ENCODE measurements at places on chromosomes 16 and 17.

GRCh38 chr17:78966123-78966813, 13.5 kb downstream of the LGALS3BP start:
- DNase-seq = no peak

- no peak for DNase-seq
Measured at GRCh38 chr16:50555952-50556673, 7.9 kb downstream of the NKD1 start.

GRCh38 chr16:49021136-49021535, 260.5 kb downstream of the CBLN1 start:
- peak; percentile 48 for DNase-seq

GRCh38 chr16:57422026-57422944, 17.7 kb downstream of the CCL17 start:
- DNase-seq = peak; percentile 51

GRCh38 chr17:28328325-28328724, 6.9 kb downstream of the IFT20 start:
- no peak for DNase-seq

GRCh38 chr16:77308163-77308561, 109.0 kb downstream of the SYCE1L start:
- DNase-seq = no peak

GRCh38 chr17:58279736-58280479, 827 bp downstream of the MPO start:
- peak; percentile 1 for DNase-seq

DNA sequence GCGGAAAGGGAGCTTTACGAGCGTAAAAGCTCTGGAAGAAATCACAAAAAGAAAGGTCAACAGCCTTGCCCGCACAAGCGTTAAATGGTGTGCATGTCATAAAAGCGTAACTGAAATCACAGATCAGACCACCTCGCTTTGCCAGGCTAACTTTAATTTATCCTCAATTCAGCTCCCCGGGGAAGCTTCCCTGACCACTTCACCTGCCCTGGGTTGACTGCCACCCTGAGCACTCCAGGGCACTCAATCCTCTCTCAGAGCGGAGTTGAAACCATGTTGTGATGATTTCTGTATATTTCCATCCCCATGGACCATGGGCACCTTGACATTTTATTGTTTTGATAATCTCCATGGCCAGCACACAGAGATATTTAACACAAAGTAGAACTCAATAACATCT, 16.1 kb upstream of the NAGS start:
- DNase-seq = no peak

DNA sequence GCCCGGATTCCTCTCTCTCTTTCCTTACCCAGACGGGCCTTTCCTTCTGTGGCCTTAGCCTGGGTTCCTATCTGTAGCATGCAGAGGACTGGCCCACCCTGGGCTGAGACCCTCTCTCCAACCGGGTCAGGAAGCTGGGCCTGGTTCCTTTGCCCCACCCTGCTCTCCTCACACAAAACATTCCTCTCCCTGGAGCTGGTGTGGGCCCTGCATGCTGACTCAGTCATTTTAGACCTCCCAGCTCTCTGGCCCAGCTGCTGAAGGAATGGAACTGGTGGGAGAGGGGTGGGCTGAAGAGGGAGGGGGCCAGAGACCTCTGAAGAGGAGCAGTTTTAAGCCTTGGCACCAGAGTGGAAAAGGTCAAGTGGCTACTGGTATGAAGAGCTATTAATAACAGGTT, 957 bp downstream of the MYL4 start:
- DNase-seq = no peak

DNA sequence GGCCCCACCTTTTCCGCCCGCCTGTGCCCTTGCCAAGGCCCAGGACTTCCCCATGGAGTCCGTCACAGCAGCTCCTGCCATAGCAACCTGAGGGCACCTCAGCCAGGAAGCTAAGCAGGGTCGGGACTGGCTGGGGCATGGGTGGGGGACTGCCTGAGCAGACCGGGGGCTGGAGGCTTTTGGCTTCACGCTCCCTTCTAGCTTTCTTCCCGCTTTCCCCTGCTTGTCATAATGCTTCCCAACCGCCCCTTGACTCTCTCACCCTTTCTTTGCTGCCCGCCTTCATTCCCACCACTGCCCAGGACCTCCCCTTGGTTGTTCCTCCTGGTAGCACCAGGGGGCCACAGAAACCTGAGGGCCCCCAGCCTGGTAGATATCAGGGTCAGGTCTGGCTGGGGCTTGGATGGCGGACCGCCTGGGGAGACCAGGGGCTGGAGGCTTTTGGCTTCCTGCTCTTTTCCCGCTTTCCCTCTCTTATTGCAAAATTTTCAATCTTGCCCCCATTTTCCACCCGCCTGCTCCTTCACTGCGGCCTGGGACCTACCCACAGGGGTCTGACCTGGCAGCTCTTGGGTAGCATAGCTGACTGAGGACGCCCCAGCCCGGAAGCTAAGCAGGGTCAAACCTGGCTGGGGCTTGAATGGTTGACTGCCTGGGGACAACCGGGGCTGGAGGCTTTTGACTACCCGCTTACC, 2287.7 kb downstream of the TP53TG3F start:
- no peak for DNase-seq

DNA sequence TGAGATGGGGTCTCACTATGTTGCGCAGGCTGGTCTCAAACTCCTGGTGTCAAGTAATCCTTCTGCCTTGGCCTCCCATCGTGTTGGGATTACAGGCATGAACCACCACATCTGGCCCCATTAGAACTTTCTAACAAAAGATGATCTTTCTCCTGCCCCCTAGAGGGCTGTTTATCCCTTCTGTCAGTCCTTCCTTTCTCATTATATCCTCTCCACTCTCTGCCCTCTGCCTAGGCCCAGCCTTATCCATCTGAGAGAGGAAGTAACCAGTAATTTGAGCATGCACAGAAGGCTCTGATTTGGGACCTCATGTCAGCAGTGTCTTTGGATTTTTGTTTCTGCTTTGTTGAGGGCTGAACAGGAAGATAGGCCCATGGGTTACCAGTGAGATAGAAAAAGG, 4.4 kb upstream of the DHX40 start:
- peak; percentile 12 for DNase-seq

- no peak for DNase-seq
Measured at GRCh38 chr16:2404099-2404498, 25.1 kb upstream of the CCNF start.

DNA sequence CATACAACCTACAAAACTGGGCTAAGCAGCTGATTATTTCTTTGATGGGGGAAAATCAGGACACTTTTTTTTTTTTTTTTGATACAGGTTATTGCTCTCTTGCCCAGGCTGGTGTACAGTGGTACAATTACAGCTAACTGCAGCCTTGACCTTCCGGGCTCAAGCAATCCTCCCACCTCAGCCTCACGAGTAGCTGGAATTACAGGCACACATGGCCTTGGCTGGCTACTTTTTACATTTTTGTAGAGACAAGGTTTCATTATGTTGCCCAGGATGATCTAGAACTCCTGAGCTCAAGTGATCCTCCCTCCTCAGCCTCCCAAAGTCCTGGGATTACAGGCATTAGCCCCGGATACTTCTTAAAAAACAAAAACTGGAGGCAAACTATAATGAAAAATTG, 20.6 kb upstream of the TMEM97 start:
- no peak for DNase-seq

DNA sequence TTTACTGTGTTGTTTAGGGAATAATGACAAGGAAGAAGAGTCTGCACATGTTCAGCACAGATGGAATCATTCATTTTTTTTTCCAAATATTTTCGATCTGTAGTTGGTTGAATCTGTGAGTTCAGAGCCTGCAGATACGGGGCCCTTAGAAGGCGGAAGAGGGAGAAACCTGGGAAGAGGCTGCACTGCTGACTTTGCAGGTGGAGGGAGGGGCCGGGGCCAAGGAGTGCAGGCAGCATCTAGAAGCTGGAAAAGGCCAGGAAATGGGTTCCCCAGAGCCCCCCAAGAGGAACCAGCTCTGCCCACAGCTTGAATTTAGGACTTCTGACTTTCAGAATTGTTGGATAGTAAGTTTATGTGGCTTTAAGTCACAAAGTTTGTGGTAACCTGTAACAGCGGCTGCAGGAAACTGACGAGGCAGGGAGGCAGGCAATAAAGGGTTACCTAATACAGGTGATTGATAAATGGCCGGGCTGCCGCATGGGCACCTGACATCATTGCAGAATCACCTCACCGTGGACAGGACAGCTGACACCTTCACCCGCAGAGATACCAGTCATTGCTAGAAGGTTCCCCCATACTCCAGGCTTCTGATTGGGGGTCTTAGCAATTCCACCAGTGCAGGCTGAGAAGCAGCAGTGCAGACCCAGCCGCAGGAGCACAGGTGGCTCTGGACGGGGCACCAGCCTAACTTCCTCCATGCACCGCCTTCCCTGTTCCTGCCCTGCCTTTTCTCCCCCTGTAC, 181.3 kb downstream of the IRF8 start:
- DNase-seq = no peak

Measured in AG08395 (cell line).